ENCODE measurements at places on chromosomes 12 and 14.

DNA sequence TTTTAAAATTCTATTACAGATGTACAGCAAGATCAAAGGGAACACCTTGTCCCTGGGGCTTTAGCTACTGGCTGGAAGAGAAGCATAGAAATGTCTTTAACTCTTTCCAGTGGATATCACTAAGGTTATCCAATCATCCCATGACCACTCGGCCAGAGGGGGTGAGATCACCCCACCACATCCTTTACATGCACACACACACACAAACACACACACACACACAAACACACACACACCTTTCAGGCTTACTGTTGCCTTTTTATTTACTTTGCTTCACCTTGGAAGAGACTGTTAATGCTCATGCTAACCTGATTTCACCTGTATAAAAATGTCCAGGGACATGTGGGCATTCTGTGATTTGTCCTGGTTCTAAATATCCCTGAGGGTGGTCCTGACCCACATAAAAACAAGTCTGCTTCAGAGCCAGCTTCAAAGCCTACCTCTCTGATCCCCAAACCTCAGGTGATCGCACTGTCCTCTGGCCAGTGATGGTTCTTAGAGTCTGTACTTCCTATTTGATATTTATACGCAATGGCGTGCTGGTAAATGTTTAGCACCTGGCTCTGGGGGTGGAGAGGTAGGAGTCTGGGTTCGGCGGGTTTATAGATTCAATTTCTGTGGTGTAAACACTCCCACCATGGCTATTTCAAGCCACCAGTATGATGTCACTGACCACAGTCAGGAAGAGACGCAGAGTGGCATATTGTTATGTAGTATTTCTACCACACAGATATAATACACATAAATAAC is 166.1 kb upstream of the EEA1 start:
- DNase-seq = no peak

DNA sequence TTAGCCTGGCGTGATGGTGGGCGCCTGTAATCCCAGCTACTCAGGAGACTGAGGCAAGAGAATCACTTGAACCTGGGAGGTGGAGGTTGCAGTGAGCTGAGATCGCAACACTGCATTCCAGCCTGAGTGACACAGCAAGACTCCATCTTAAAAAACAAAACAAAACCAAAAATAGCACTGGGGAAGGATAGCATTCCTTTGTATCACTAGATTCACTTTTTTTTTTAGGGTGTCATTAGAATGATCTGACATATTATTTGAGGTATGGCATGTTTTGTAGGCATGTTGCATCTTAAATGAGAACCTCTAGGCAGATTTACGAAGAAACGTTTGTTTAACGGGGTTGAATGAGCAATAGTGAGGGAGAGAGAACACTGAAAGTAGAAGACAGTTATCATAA is 16.8 kb upstream of the FAR2 start:
- no peak for DNase-seq

GRCh38 chr14:81122326-81122725 is 98.4 kb downstream of the GTF2A1 start:
- peak; percentile 47 for DNase-seq

DNA sequence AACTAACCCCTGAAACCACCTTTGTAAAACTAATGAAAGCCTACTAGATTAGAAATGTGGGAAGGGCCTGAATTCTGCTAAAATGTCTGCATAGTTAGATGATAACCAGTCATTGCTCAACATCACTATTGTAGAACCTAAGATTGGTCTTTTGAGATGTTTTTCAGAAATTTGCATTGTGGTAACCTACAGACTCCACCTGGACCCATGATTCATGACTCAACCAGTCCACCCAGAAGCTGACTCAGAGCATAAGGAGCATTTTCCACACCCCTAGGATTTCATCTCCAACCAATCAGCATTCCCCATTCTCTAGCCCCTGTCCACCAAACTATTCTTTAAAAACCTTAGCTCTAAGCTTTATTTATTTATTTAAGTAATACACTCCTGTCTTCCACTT is 30.4 kb upstream of the CHGA start:
- DNase-seq = no peak

DNA sequence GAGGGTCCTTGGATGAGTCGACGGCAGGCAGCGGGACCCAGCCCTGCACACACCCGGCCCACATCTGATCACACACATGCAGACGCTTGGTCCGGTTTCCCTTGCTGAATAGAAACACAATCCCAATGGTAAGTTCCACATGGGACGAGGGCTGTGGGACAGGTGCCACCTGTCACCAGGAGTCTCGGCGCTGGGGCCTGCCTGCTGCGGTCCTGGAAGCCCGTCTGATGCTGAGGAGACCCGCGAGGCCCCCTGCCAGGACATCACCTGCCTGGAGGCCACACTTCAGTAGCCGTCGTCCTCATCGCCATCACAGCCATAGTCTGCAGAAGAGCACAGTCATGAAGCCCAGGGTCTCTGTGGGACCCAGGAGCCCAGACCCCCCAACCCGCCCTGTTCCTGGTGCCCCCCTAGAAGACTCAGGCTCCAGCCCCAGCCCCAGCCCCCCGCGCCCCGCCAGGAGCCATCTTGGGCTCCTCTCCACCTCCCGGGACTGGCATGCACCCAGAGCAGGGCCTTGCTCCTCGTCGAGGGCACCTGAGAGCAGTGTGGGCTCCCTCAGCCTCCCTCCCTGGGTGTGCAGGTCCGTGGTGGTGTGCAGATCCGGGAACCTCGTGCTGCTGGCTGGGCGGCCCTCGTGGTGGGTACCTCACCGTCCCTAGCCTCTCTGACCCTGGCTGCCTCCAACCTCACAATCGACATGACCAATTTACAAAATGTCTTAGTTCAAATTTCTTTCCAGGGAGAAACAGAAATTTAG is 29.3 kb upstream of the NUDT14 start:
- DNase-seq = no peak

GRCh38 chr12:47097276-47097896 is 17.6 kb upstream of the AMIGO2 start:
- no peak for DNase-seq

DNA sequence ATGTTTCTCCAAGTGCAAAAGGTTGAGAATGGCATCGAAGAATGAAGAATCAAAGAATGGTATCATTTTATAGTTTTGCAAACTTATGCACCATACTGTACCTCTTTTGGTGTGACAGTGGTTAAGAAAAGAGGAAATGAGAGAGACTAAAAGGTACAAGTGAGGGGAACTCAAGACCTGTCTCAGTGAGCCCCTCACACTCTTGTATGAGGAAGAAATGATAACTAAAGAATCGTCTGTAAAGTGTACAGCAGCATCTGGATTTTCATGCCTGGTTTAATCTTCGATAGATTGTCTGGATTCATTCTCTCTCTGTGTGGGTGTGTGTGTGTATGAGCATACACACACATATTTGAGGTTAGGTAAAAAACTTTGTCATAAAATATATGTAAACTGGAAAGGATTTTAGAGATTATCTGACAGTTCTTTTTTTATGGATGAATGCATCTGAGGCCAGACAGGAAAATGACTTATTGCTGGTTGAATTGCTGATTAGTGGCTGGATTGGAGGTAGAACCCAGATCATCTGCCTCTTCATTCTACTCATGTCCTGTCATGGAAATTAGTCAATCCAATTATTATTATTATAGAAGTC is 16.0 kb upstream of the SLC38A2 start:
- peak; percentile 32 for DNase-seq

DNA sequence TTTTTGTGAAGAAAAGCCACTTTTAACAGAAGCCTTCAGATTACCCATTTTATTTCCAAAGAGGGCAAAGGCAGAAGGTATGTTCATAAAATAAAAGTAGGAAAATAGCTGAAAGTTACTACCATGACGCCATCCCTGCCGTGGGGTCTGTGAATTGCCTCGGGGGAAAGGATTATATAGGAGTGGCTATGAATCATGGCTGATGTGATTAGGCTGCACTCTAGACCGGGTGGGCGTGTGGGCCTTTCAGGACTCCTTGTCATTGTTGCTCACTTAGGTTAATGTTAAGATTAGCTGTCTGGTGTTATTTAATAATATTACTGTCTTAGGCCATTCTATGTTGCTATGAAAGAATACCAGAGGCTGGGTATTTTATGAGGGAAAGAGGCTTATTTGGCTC is 195.5 kb downstream of the EGLN3 start:
- DNase-seq = no peak

DNA sequence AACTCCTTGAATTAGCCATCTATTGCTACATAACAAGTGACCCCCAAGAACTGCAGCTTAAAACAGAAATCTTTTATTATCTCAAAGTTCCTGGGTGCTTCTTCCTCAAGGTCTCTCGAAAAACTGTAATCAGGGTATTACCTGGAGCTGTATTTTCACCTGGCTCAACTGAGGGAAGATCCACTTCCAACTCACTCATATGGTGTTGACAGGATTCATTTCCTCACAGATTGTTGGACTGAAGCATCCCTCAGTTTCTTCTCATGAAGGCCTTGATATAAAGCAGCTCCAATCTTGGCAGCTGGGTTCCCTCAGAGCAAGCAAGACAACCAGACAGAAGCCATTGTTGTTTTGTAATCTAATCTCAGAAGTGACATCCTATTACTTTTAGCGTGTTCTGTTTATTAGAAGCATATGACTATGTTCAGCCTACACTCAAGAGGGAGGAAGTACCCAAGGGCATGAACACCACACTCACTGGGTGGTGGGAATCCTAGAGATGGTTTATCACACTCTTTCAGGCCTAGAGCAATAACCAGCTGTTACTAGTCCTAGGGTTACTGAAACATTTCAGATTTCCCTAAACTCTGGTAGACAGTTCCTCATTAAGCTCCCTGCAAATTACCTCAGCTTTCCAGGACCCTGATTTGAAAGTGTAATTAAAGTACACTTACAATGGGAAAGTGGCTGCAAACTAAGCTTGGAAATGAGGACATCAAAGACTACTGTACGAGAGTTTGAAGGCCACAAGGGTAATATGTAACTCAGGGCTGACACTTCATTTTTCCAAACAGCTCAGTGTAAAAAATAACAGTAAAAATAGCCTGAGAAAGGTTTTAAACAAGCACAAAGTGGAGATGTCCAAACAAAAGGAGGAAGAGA is 222.2 kb downstream of the SEC23A start:
- no peak for DNase-seq

GRCh38 chr14:51293912-51294389 is 53.9 kb downstream of the TMX1 start:
- no peak for DNase-seq

GRCh38 chr12:85644508-85644907 is 191.7 kb downstream of the RASSF9 start:
- no peak for DNase-seq

GRCh38 chr12:46470036-46470627 is 97.6 kb upstream of the SLC38A2 start:
- no peak for DNase-seq

GRCh38 chr12:45327823-45328383 is 112.0 kb downstream of the ANO6 start:
- DNase-seq = no peak

GRCh38 chr14:24342889-24343288 is 3.1 kb upstream of the RIPK3 start:
- no peak for DNase-seq

GRCh38 chr12:55061024-55061423 is 41.2 kb downstream of the NEUROD4 start:
- no peak for DNase-seq

- DNase-seq = no peak
Observed at GRCh38 chr12:20527417-20528163, 159.3 kb downstream of the PDE3A start.

GRCh38 chr12:18101043-18101442 is 11.1 kb upstream of the RERGL start:
- DNase-seq = no peak

GRCh38 chr14:80926397-80927082 is 15.0 kb downstream of the CEP128 start:
- DNase-seq = no peak

- no peak for DNase-seq
Observed at GRCh38 chr12:104605685-104606084, 148.9 kb downstream of the CHST11 start.

DNA sequence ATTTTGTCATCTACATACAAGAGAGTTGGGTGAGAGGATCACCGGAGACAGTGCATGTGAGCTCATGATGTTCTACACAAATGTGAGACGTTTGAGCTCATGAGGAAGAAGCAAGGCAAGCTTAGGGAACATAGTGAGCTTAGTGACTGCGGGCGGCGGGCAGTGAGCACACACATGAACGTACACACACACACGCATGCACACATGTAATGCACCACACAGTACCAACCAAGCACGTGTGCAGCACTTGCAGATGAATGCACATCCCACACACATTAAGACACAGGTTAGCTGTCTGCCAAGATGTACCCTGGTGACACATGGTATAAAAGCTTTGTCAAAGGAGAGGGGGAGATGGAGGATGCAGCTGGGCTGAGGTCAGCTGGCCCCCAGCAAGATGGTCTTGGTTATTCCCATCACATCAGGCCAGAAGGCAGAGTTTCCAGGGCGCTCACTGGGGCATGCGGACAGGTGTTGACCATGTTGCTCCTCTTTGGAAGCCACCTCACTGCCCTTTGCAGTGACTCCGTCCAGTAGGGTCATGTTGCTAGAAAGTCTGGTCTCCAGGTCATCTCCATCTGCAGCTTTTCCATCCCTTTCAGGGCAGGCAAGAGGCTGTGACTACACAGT is 8.7 kb upstream of the CACNA2D4 start:
- no peak for DNase-seq

GRCh38 chr12:96710127-96710745 is 196.8 kb upstream of the NEDD1 start:
- DNase-seq = no peak

GRCh38 chr14:104093366-104094055 is 8.0 kb downstream of the ASPG start:
- no peak for DNase-seq

DNA sequence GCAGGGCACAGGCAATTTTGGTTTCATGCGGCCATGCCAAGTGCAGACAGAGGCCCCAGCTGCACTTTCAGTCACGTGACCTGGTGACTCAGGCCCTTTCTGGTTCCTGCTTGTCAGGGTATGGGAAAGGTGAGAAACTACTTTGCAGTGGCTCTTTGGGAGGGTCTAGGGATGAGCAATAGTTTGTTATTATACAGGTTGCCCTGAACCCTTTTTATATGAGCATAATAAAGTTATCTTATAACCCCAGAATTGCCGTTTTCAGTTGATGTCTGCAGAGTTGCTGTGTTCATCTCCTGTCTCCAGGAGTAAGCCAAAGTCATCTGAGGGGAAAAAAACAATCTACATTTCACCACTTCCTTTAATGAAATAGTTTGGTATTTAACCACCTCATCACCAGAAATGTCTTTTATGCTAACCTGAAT is 30.9 kb upstream of the EMP1 start:
- DNase-seq = peak; percentile 11

- no peak for DNase-seq
Observed at GRCh38 chr12:50620978-50621360, 116.2 kb downstream of the DIP2B start.
